Stimulated activated CD4-positive, alpha-beta T cell treated with anti-CD3 and anti-CD28 coated beads, Interleukin-12 subunit alpha, Interleukin-12 subunit beta, amount 100 ng/mL, for 48 hours (primary cell): ENCODE measurements at places on chromosomes 4 and X.
A peak's percentile ranks its signal among the peaks of the same experiment; 100 is the strongest.

DNA sequence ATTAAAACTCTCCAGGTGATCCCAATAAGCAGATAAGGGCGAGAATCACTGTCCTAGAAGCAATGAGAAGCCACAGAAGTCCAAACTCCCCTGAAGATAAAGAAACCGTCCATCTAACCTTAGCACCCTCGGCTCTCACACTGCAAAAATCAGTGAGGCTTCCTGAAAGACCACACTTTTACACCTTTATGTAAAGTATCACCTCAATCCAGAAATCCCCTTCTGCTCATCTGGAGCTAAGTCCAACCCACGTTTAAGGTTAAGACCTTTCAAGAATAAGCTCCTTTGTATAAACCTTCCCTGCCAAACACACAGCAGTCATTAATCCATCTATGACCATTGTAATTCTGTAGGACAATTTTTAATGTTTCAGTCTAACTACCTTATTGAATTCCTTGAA is 41.7 kb downstream of the LIN54 start:
- no peak for DNase-seq

- DNase-seq, result no peak
Measured at GRCh38 chr4:46992338-46992737, 1.0 kb downstream of the GABRA4 start.

GRCh38 chr4:173280998-173281397 is 53.2 kb downstream of the HMGB2 start:
- DNase-seq, result no peak

DNA sequence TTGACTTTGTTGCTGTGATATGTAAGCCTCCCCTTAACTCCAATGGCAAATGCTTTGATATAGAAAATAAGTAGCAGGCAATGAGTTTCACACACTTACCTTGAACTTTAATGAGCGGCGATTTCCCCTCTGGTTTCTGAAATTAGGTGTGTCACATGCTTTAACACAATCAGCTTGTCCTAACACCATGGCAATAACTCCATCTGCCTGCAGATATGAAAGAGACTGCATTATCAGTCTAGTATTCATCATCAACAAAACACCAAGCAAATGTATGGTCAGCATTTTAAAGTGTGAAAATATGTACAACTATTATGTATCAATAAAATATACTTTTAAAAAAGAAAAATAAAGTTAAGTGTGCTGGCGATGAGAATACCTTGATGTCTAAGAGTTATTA is 128.8 kb upstream of the FAM9B start:
- no peak for DNase-seq

DNA sequence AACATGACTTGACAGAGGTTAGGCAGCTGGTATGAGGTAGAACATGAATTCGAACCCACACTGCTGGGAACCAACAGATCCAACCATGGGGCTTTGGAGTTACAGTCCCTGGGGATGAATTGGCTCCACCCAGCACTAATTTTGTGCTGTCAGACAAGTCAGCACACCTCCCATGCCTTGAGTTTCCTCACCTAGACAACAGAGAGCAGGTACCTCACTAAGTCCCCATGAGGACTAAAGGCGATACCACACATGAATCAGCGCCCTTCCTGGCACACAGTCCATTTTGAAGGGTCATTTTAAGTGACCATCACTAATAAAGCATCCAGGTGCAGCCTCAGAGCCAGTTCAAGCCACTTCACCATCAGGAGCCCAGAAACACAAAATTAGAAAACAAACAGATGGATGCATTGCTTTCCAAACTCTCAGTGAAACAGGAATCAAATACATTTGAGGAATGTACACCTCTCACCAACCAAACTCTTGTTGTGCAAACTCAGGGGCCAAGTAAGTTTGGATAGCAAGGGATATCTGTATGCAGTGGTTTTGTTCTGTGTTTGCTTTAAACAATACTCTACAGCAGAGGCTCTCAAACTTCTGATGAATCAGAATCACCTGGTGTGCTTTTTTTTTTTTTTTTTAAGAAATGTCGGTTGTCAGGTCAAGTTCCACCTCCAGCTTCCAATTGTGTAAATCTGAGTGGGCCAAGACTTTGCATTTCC is 10.1 kb downstream of the IDS start:
- no peak for DNase-seq

- no peak for DNase-seq
Measured at GRCh38 chr4:118921786-118922185, 33.1 kb downstream of the SYNPO2 start.

- no peak for DNase-seq
Measured at GRCh38 chr4:149311076-149311475, 504.6 kb downstream of the IQCM start.

DNA sequence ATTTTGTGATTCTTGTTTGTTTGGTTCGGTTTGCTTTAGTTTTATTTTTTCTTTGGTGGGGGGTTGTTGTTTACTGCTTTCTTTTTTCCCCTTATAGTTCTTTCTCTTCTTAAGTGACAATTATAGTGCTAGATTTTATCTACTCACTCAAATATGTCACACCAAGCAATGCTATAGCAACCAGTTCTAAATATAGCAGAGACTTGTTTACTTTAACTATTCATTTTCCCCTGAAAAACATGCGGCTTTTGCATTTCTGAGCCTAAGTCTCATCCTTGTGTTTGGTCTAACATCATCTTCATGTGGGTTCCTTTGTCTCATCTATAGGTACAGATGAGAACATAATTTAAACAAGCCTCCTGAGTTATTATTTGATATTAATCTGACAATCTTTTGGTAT is 676.6 kb downstream of the FAT4 start:
- DNase-seq, result no peak

DNA sequence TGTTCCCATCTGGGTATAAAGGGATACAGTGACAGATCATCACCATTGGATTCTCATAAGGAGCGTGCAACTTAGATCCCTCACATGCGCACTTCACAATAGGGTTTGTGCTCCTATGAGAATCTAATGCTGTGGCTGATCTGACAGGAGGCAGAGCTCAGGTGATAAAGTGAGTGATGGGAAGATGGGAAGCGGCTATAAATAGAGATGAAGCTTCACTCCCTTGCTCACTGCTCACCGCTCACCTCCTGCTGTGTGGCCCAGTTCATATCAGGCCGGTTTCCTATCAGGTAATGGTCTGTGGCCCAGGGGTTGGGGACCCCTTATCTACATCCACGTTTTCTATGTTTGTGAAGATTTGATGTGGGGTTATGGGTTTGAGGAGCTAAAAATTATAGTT is 43.7 kb downstream of the FAT4 start:
- no peak for DNase-seq

DNA sequence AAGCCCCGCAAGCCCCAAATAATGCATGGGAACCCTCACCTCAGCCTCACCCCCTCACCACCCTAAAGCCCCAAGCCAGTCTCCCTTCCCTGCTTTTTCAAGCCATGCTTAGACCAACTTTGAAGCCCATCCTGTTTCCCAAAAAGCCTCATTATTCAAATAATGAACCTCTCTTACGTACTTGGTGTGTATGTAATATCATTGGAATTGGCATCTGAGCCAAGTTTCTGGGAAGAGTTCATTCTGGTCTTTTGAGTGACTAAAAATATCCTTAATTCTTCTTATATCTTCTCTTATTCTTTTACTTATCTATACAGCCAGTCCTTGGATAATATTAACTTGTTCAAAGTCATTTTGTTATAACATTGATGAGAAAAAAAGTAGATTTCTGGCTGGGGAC is 875.8 kb upstream of the SLIT2 start:
- DNase-seq, result no peak

DNA sequence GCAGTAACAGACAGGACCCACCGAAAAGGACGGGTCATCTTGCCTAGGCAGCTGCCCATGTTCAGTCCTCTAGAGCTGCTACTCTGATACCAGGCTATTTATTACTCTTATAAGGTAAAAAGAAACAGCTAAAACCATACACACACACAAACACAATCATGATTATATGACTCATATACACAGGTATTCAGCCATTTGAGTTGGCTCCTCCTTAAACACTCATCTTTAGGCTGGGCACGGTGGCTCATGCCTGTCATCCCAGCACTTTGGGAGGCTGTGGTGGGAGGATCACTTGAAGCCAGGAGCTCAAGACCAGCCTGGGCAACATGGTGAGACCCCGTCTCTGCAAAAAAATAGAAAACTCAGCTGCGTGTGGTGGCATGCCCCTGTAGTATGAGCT is 76.6 kb downstream of the F11 start:
- DNase-seq, result no peak

- no peak for DNase-seq
Measured at GRCh38 chrX:136121788-136122187, 25.5 kb upstream of the FHL1 start.

DNA sequence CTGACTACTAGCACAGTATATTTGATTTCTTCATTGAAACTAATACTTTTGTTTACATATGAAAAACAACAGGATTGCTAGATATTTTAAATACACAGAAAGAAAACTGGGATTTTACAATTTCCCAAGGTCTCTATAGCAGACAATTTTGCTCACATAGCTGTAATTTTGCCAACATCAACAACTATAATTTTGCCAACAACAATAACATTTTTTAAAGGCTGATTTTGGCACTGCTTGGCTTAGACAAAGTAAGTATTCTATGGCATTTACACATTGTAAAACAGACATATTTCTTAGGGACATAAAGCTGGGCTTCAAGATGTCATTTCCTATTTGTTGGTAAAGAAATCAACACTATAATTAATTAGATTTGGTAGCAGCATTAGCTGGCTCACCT is 922.1 kb downstream of the RAB28 start:
- no peak for DNase-seq

DNA sequence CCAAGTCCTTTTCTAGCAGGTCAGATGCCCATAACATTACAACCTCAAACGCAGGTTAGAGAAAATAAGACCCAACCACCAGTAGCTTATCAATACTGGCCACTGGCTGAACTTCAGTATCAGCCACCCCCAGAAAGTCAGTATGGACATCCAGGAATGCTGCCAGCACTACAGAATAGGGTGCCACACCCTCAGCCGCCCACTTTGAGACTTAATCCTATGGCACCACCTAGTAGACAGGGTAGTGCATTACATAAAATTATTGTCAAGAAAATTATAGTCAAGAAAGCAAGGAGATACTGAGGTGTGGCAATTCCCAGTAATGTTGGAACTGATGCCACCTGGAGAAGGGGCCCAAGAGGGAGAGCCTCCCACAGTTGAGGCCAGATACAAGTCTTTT is 19.9 kb upstream of the TRIM61 start:
- no peak for DNase-seq

DNA sequence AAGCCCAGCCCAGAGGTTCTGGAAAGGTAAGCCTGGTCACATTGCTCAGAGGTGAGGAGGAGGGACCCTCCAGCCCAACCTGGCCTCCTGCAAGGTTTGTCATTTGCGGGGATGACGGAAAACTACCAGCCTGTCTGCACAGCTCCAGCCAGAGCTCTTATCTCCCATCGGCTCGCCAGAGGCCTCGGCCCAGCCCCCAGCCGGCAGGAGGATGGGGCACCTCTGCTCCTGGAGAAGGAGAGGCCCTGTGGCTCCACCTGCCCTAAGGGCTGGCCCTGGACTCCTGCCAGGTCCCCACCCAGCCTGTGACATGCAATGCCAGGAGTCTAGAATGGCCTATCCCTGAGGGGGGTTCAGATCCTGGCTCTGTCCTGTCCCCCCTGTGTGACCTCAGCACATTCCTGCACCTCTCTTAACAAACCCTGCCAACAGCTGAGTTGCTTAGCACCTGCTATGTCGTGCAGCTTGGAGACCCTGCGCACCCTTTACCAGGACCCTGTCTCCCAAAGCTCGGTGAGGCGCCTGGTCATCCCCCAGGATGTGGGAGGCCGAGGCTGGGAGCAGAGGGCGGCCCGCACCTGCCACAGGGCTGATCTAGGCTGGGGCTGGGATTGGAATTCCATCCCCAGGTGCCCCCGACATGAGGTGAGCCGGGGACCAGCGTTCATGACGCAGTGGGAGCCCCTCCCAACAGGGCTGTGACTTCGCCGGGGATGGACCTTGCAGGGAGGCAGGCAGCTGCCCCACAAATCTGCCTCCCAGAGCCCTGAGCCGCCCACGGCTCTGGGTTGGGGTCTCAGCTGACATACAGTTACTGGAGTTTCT is 14.4 kb downstream of the ADRA2C start:
- DNase-seq, result no peak

DNA sequence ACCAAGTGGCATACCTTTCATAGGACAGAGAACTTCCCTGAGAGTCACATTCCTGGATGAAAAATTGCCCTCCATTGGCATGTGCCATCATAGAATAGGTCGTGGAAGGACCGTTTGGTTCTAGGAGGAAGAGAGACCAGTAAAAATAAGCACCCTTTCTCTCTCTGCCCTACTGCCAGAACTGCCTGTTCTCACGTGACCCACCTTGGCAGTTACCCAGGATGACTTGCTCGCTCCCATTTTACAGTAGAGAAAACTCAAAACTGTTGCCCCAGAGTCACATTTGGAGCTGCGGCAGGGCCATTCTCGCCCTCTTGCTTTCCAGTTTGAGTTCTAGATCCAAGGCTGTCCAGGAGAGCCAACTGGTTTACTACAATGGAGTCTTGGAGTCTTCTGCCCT is 1.1 kb upstream of the NLGN3 start:
- DNase-seq, result no peak

DNA sequence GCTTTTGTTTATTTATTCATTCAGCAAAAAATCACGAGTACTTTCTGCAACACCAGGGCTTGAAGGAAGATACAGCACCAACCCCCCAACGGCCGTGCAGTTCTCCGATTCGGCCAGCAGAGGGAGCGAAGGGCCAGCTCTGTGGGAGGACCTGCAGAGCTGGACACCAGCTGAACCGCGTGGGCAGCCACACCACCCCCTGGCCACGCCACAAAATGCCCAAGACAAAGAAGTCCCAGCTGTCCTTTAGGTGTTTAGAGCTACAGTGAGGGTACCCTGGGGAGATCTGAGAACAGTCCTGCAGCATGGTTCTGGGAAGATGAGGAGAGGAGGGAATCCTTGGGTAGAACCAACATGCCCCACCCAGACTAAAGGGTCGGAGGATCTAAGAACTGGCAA is 83.1 kb downstream of the RELL1 start:
- DNase-seq, result peak; percentile 39

DNA sequence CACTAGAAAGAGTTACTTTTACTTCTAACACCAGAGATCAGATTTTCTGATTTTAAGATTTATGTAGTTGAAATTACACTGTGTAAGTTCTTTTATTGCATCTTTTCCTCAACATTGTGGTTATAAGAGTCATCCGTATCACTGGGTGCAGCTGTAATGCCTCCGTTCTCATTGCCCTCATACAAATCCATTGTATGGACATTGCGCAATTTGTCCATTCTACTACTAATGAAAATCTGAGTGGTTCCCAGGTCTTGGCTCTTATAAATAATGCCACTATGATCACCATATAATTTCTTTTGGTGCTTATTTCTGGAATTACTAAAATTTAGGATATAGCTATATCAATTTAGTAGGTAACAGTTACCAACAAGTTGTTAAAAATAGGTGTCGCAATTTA is 614.0 kb upstream of the GALNT7 start:
- no peak for DNase-seq

- DNase-seq, result no peak
Measured at GRCh38 chr4:56468097-56468422, 643 bp downstream of the SRP72 start.

DNA sequence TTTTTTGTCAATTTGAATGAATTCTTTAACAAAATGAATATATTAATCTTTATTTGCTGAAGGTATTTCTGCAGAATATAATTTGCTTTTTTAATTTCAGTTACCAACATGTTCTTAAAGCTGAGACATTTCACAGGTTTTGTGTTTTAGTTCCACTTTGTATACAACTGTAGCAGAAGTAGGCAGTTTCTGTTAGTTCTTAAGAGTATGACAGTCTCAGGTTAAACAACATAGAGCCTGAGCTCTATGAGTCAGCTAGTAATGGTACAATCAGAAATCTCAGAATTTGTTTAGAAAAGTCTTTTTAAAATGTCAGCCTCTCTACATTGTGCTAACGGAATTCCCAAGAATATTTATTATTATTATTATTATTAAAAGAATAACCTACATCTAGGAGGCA is 50.4 kb downstream of the GSTCD start:
- DNase-seq, result no peak
